Esophagus mucosa (tissue), 1 donor: ENCODE measurements at places on chromosomes 7 and 10.

- ATAC-seq: no peak
Measured at GRCh38 chr10:66321723-66322665, 603.8 kb upstream of the LRRTM3 start.

- no peak for ATAC-seq
Measured at GRCh38 chr7:2979201-2979631, 64.5 kb downstream of the CARD11 start.

GRCh38 chr7:5667391-5667790, 114.1 kb downstream of the RNF216 start:
- no peak for ATAC-seq

DNA sequence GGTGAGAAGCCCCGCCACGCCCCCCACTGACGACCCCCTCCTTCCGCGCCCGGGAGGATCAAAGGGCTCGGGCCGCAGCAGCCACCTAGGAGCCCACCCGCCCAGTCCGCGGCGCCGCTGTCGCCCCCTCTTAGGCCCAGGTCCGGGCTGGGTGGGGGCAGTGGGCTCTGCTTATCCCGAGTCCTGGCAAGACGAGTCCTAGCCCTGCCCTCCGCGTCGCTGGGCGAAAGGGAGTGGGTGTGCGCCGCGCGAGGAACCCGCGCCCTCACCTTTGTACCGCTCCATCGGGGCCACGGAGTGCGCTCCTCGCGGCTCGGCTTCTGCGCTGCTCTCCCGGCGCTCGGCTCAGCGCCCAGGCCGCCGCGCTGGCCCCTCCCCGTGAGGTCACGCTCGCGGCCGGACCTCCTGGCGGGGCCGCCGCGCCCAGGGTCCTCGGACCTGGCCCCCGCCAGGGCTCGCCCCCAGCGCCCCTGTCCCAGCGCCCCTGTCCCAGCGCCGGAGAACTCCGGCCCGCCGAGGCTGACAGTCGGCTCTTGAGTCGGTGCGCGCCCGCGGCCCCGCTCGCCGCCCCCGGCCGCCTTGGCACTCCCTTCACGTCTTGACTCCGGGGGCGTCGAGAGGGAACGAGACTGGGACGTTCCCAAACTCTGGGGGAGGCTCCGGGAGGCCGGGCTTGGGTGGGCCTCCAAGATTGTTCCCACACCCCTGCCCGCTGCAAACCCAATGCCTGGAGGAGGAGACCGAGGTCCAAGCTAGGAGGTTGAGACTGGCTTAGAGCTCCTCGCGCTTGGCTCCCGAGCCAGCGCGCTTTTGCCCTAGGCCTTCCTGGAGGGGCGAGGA, at the start of gene AFAP1L2:
Gene AFAP1L2 (minus strand): TSS at position 332 of the 840 bp plus-strand sequence. CDS start 47 bp downstream, at position 285.
- peak; percentile 85 for ATAC-seq

- no peak for ATAC-seq
Measured at GRCh38 chr7:36013246-36014014, 139.6 kb upstream of the EEPD1 start.

- peak; percentile 55 for ATAC-seq
Measured at GRCh38 chr10:117226813-117227451, 14.0 kb upstream of the SLC18A2 start.

DNA sequence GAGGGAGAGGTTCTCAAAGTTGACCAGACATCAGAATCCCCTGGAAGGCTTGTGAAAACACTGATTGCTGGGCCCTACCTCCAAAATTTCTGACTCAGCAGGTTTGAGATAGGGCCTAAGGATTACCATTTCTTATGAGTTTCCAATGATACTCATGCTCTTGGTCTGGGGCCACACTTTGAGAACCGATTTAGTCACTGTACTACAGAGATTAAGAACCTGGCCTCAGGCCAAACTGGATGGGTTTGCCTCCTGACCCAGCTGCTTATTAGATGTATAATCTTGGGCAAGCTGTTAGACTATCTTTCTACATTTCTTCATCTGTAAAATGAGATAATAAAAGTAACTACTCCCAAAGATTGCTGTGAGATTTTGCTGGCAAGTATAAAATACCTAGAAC, 77.1 kb upstream of the SCIN start:
- ATAC-seq: no peak

GRCh38 chr10:125859128-125859817, 21.8 kb downstream of the DHX32 start:
- no peak for ATAC-seq

DNA sequence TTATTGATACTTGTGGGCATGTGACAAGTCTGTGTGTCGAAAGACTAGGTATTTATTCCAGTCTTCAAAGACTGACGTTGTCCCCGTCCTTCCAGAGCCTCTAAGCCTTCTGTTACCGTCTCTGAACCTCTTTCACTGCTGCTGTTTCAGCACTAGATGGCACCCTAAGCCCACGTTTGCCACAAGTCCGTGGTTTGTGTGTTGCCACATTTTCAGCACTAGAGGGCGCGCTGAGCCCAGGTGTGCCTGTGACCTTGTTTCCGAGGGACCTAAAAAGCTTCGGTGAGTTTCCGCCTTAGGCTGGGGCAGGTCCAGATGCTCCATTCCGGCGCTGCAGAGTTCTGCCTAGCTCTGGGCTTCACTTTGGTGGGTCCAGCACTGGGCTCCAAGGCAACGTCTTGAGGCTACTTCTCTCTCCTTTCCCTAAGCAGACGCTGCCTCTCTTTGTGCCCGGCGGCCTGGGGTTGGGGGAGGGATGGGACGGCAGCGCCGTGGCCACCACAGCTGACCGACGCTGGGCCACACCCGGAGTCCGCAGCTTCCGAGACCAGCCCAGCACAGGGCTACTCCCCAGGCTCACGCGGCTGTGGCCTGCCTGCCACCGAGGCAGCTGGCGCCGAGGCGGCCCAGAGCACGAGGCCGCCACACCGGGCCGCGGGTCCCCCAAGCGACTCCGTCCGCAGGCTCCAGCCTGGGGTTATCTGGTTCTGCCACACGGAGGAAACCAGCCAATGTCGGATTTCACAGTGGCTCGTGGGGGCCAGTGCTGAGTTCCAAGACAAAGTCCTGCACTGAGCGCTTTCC, 520.2 kb downstream of the REEP3 start:
- peak; percentile 97 for ATAC-seq

- peak; percentile 89 for ATAC-seq
Measured at GRCh38 chr7:98294798-98295382, 13.4 kb downstream of the BRI3 start.

DNA sequence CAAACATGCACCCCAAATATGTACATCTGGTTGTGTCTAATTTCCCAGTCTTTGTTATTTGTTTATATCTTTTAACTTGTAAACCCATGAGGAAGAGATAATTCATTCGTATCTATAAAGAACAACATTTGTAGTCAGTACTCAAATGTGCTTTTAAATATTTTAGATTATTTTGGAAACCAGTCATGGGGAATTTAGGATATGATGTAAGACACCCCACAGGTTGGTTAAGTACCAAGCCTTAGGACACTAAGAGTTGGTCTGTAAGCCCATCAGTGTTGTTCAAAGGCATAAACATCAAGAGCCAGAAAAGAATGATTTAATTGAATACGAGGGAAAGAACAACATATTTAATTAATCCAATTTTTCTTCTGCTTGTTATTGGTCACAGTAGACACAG, 421.1 kb upstream of the SEMA3C start:
- ATAC-seq: no peak

DNA sequence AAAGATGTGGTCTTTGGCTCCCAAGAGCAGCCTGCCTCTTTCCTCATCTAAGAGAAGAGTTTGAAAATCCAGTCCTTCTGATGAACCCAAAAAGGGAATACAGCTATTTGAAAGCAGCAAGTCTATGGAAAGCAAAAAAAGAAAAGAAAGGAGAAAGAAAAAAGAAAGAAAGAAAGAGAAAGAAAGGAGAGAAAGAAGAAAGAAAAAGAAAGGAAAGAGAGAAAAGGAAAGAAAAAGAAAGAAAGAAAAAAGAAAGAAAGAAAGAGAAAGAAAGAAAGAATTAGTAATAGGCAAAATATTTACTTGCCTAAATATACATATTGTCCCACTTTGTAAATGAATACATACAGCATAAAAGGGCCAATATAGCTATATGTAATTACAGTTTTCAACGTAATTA, 89.0 kb downstream of the SEMA3D start:
- ATAC-seq: no peak

GRCh38 chr10:110547139-110547761, 20.2 kb upstream of the SMC3 start:
- ATAC-seq: peak; percentile 51

- peak; percentile 80 for ATAC-seq
Measured at GRCh38 chr10:85548034-85548433, 818.6 kb downstream of the GRID1 start.

DNA sequence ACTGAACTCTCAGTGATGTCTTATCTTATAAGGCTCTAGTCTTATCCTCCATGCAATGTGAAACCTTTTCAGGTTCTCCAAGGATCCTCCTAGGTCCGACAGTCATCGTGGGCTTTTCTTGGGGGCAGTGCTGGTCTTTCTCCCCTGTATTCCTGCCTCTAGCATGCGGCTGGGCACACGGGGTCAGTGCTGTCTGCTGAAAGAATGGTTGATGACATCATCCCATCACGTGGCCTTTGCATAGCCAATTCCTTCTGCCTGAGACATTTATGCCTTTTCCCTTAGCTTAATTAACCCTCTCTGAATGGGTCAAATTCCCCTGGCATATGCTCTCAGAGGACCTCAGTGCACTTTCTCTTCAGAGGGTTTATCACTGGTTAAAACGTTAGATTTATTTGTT, 27.0 kb upstream of the KCNK18 start:
- no peak for ATAC-seq

DNA sequence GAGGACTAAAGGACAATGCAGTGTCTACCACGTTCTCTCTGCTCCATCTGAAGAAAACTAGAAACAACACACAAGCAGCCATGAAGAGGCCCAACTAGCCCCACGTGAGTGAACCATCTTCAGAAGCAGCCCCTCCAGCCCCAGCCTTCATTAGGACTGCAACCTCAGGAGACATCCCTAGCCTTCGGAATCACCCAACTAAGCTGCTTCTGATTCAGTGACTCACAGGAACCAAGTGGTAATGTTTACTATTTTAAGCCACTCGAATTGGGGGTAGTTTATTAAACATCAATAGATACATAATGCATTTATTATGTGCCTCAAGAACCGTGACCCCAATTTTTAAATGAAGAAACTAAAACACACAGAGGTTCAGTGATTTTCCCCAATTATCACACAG, 22.6 kb downstream of the ARHGAP12 start:
- ATAC-seq: no peak

GRCh38 chr10:117092386-117092785, 45.7 kb downstream of the VAX1 start:
- ATAC-seq: no peak

GRCh38 chr10:128092454-128092853, 33.8 kb downstream of the MKI67 start:
- no peak for ATAC-seq

- ATAC-seq: no peak
Measured at GRCh38 chr7:8208816-8209215, 53.2 kb downstream of the ICA1 start.

DNA sequence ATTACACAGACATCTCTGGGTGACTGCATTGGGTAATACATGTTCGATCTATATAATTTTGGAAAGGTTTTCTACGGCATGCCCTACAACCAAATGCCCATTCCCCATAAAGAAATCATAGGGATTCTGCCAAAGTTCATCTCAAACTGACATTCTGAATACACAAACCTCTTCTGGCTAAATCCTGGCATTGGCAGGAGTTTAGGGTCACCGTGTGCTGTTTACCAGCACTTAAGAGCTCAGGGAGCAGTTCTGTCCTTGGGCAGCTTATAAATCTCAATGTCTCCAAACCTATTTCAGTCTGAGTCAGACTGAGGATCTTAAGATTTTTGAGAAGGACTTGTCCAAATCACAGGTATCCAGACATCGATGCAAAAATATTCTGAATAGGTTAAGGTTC, 809.6 kb upstream of the LRRN3 start:
- no peak for ATAC-seq

DNA sequence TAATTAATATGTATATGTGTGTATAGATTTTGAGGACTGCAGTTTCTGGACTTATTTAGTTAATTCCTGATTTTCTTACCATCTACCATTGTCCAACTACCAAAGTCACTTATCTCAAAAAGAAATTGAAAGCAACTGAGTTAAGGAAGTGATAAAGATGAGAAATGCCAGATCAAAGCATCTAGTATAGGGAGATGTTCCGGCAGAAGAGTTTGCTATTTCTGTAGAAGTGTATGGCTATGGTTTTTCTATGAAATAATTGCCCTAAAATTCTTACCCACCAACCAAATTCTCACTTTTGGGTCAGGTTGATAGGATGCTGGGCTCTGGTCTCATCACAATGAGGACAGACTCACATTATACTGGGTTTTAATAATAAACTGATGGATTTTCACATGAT, 64.0 kb upstream of the RAB11FIP2 start:
- no peak for ATAC-seq

DNA sequence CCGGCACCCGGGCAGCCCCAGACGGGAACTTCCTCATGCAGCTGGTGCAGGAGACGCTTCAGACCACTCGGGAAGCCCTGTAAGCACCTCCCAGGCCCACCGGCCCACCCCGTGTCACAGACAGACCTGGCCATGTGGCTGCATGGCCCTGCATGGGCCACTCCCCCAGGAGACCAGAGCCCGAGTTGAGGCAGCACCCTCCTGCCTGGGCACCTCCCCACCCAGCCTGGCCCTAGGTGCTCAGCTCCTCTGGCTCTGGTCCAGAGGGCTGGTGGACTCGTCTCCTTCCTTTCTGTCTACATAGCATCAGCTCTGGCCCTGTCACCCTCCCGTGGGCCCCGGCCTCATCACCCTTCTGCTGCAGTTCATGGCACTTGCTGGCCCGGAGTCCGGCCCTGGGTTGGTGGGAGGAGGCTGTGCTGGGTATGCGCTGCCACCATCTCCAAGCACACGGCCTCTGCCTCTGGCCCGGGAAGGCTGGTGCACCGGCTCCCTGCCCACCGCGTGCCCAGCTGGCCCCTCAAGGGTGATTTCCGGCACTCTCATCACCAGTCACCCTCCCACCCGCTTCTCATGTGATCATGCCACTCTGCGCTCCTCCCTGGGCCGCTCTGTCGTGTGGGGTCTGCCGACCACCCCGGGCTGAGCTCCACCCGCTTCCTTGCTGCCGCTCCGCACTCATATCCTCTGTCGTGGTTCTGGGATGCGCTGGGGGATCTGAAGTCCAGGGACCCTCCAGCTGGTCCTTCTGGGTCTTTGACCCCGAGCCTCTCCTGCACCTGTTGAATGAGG, 53.1 kb upstream of the DPYSL4 start:
- ATAC-seq: no peak

- ATAC-seq: no peak
Measured at GRCh38 chr10:44044549-44044948, 340.3 kb downstream of the CXCL12 start.

- no peak for ATAC-seq
Measured at GRCh38 chr7:80719261-80719660, 80.8 kb downstream of the CD36 start.

DNA sequence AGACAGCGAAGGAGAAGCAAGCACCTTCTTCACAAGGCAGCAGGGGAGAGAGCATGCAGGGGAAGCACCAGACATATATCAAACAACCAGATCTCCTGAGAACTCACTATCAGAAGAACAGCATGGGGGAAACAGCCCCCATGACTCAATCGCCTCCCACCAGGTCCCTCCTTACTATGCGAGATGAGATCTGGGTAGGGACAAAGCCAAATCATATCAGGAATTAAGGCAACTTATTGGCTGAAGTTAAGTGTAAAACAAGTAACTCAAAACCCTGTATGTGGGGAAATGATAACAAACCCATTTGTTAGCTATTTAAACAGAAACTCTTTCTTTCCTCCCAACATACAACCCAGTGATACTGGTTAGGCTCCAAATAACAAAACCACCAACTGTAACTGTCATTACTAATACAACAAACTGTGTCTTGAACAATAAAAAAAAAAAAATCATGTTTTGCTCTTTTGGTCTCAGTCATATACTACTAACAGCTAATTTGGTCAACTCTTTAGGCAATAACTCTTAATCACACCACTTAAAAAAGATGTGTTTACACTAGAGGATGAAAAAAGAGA, 57.8 kb downstream of the MINDY3 start:
- ATAC-seq: no peak

GRCh38 chr10:14603534-14604102, 171.1 kb downstream of the FAM107B start:
- peak; percentile 7 for ATAC-seq
